ENCODE measurements at places on chromosomes 13 and 19.

GRCh38 chr13:114135731-114136171 is 3.3 kb upstream of the RASA3 start:
- no peak for DNase-seq

DNA sequence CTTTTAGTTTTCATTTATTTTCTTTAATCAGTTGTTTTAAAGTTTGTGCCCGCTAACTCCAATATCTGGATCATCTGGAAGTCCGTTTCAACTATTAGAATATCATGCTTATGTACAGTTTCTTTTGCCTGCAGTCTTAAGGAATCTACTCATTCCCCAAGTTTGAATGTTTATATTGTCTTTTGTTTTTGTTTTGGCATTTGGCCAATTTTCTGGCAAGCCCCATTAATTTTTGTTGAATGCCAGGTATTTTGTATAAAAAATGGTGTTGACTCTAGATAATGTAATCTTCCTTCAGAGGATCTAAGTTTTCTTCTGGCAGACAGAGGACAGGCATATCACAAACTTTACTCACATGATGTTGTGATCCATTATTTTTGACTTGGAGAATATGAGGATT is 11.1 kb upstream of the ZNF235 start:
- no peak for DNase-seq

- no peak for DNase-seq
Measured at GRCh38 chr13:59771272-59771671, 392.5 kb downstream of the DIAPH3 start.

DNA sequence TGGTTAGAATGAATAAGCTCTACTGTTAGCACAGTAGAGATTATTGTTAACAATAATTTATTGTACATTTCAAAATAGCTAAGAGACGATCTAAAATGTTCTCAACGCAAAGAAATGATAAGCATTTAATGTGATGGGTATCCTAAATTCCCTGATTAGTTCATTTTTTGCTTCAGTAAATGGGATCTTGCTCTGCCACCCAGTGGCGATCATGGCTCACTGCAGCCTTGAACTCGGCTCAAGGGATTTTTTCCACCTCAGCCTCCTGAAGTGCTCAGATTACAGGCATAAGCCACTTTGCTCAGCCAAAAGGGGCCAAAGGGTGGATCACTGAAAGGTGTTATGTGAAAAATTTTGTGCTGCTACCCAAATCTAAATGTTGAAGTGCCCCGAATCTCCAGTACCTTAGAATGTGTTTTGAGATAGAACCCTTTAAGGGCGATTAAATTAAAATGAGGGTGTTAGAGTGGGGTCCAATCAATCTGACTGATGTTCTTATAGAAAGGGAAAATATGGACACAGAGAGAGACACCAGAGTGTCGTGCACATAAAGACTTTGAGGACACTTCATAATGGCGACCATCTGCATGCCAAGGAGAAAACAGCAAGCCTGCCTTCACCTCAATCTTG is 31.5 kb upstream of the ZNF766 start:
- peak; percentile 34 for DNase-seq

GRCh38 chr19:58399903-58400302 is 4.4 kb downstream of the RNF225 start:
- no peak for DNase-seq

DNA sequence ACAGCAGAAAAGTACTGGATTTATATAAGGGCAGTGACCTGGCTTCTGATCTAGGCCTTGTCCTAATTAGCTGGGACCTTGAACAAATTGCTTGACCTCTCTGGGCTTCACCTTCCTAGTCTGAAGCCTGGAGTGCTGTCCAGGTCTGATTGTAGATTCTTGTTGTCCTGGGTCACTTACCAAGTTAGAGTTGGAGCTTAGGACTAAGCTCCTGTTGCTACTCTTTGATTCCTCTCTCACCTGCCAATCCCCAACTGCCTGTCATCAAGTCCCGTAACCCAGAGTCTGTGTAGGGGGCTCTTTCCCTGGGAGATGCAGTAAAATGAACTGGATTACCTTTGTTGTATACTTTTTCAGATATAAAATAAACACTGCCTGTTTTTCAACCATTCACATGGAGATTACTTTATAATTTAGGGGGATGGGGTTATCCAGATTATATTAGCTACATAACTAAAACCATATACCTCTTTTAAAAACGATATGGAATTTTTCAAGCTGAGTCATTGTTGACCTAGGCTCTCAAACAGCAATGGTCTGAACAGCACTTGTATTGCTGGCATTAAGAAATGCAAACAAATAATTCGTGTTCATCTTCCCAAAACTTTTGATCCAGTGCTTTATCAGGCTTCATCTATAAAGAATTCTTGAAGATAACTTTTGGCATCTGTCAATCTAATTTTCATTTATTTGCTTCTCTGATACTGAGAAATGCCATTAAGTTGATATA is 5.8 kb downstream of the ARHGAP35 start:
- no peak for DNase-seq

GRCh38 chr13:95660981-95661581 is 15.9 kb upstream of the DNAJC3 start:
- DNase-seq, result no peak

- DNase-seq, result no peak
Measured at GRCh38 chr19:15631817-15632216, 8.9 kb upstream of the CYP4F3 start.

DNA sequence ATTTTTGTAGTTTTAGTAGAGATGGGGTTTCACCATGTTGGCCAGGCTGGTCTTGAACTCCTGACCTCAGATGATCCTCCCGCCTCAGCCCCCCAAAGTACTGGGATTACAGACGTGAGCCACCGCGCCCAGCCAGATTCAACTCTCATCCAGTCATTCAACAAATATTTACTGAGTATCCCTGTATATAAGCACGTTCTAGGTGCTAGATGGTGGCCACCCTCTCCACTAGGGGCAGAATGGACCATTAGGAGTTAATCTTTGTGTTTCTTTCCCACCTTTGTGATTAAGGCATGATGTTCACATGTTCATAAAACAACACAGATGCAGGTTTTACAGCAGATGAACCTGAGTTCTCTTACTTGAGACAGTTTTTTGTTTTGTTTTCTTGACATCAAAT is 7.3 kb downstream of the SHKBP1 start:
- no peak for DNase-seq

DNA sequence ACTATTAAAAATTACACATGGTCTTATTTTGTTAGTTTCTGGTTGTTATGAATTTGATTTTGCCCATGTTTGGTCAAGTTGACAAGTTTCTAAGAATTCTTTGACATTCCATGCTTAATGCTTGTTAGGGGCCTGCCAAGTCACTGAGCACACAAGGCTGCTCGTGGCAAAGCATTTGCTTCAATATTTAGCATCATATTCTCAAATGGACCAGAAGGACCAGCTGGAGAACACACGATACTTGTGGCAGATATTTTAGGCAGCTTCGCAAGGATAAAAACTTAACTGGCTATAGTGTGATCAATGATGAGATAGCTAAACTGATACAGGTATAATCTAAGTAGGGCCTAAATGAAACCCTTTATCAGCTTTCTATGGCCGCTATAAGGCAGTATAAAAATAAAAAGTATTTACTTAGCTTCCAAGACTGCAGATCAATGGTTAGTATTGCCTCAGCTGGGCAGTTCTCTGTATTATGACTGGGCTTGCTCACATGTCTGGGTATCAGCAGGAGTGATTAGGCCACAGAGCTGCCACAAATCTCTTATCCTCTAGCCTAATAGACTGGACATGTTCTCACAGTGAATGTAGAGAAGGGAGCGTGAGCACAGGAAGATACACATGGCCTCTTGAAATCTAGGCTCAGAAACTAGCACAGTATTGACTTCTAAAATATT is 155.9 kb upstream of the SPRY2 start:
- DNase-seq, result no peak

- DNase-seq, result no peak
Measured at GRCh38 chr13:113974304-113975281, 717 bp upstream of the C13orf46 start.

- DNase-seq, result no peak
Measured at GRCh38 chr19:41535029-41535622, 40.8 kb upstream of the CEACAM21 start.

DNA sequence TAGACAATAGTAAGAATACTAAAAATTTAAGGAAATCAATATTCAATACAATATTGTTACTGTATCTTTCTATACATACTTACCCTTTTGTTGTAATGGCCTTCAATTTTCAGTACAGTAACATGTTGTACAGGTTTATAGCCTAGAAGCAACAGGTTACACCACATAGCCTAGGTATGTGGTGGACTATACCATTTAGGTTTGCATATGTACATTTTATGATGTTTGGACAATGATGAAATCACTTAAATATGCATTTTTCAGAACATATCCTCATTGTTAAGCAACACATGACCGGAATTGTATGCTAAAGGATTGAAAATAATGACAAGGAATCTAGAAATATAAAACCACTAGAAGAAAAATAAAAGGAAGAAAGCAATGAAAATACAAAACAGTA is 611.4 kb downstream of the DACH1 start:
- no peak for DNase-seq

DNA sequence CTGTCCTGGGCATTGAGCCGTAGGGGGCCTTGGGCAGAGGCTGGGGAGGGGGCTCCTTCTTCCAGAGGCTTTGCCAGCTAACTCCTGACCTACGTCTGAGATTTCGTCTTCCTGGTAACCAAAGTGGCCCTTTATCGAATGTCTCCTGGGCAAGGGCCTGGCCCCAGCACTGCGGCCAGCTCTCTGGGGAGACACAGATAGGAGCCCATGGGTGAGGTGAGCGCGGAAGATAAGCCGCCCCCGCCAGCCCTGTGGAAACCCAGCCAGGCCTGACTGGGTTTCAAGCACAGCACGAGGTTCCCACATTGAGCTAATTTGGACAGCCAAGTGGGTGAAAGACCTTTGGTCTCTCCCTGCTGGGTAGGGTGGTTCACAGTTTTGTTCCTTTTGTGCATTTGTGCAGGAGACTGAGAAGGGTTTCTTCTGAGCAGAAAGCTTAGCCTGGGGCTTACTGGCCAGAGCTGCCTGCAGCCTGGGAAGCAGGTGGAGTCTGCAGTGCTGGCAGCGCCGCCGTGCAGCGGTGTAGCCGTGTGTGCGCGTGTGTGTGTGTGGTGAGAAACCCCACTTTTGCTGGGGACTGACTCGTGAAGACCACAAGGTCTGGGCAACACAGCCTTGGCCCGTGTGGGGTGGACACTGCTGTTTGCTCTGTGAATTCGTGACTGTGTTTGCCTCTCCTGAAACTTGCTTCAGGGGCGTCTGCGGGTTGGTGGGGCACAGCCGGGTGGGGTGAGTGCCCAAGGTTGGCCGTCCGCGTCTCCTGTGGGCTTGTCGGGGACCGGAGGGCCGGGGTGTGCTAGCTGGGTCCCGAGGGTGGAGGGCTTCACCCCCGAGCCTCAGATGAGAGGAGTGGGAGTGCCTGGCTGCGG is 2.5 kb downstream of the BSG start:
- no peak for DNase-seq

DNA sequence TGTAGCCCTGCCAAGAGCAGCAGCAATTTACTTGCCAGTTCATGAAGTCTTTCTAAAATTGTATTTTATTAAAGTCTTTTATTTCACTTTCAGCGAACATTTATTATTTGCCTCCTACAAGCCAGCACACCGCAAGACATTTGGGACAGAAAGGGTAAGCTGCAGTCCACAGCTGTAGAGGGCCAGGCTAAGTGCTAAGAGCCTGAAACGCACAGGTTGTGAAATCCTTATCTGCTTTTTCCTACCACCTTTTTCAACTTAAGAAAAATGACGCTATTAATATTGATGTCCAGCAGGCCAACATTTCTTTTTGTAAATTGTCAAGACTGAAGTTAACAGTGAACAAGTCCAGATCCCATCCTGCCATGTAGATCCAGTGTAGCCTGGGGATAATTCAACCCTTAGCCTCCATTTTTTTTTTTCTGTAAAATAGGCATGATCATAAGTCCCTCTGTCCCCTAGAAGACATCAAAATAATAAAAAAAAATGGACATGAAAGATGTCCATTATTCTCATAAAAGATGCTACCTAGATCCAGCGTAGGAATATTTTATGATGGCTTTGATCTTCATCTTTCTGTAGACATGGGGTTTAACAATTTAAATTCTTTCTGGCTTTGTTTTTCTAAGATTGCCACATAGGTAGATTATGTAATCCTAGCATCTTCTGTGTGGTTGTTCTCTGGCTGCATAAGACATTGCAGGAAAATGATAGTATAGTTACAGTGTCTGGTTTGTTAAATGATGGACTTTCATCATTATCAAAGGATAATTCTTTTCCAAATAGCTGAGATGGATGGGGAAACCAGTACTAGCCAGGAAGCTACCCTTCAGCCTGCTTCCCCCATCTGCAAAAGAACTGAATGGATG is 128.4 kb downstream of the SHISA2 start:
- no peak for DNase-seq

GRCh38 chr13:74153316-74153715 is 19.1 kb upstream of the KLF12 start:
- DNase-seq, result no peak

DNA sequence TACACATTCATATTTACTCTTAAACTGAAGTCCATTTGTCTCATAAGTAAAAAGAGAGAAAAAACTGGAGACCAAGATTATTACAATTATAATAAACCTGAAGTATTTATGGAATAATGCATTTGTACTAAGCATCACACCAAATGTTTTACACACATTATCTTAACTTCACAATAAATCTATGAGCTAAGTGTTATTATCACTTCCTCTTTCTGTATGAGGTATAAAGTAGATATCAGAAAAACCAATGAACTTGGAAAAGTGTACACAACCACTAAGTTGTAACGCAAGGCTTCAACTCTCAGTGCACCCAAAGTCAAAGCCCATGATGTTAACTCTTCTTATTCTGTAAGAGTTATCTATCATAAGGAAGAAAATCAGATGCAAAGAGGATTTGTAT is 274.7 kb downstream of the FGF14 start:
- DNase-seq, result no peak

- no peak for DNase-seq
Measured at GRCh38 chr19:5947435-5947834, 30.5 kb downstream of the RANBP3 start.

DNA sequence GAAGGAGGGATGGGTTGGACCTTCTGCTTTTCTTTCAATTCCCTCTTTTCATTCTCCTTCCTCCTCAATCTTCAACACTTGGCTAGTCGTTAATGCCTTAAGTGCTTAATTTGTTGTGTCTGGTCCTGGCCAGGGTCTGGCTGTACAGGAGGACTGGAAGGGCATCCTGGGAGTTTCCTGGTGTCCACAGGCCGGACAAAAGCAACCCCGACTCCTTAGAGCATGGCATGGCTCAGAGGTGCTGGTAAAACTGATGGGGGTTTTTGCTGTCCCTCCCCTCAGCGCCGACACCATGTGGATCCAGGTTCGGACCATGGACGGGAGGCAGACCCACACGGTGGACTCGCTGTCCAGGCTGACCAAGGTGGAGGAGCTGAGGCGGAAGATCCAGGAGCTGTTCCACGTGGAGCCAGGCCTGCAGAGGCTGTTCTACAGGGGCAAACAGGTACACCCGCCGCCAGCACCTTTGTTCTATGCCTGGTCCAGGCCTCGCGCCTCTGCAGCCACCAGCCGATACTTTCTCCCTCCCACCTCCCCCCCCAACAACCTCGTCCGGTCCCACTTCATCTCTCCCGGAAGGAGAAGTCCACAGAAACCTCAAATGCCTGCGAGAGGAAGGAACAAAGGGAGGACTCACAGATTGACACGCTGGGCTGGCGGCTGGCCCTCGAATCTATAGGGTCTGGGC is 1.4 kb downstream of the UHRF1 start:
- no peak for DNase-seq
